ENCODE measurements at places on chromosomes 6 and 20.

- no peak for DNase-seq
These were observed 466.3 kb upstream of the PLCB4 start for GRCh38 chr20:8602389-8603116.

GRCh38 chr6:76592566-76592965 is 520.1 kb upstream of the IMPG1 start:
- DNase-seq = no peak

DNA sequence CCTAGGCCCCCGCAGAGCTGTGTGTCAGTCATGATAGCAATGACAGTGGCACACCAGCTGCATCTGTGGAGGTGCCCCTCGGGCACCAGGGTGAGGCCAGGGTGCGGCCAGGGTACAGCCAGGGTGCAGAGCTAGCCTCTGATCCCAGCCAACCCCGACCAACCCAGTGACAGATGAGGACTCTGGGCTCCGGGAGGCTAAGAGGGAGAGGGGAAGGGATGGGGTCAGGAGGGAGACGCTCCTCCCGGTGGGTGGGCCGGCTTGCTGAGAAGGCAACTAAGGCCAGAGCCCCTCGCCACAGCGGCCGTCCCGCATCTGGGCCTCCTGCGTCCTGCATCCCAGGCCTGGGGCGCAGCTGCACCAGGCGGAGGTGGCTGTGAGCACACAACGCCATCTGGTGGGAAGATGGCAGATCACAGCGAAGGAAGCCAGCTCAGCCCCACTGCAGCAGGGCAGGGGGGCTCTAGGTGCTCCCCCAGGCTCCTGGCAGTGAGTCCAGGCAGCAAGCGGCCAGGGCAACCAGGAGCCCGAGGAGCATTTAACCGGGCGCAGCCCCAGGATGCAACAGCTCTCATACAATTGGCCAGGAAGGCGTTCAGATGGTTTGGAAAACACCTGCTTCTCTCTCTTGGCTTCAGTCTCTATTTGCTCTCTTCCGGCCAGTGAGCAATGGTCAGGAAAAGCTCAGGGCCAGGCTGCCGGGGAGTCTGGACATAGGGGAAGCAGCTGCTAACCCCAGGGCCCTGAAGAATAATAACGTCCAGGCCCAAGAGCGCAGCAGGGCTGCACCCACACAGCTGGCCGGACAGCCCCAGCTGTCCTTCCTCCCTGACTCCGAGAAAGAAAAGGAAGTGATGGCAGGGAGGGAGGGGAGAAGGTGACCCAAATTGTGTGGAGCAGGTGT is 169.4 kb downstream of the TAF4 start:
- DNase-seq = peak; percentile 30

- no peak for DNase-seq
These were observed 148.3 kb upstream of the SCGN start for GRCh38 chr6:25503686-25504085.

- DNase-seq = no peak
These were observed 79.4 kb upstream of the PRSS16 start for GRCh38 chr6:27168108-27168507.

GRCh38 chr6:13765570-13765969 is 48.8 kb downstream of the MCUR1 start:
- no peak for DNase-seq

GRCh38 chr20:24166123-24166381 is 177.5 kb upstream of the GGTLC1 start:
- DNase-seq = no peak

- no peak for DNase-seq
These were observed 57.4 kb downstream of the PREP start for GRCh38 chr6:105345506-105345905.

DNA sequence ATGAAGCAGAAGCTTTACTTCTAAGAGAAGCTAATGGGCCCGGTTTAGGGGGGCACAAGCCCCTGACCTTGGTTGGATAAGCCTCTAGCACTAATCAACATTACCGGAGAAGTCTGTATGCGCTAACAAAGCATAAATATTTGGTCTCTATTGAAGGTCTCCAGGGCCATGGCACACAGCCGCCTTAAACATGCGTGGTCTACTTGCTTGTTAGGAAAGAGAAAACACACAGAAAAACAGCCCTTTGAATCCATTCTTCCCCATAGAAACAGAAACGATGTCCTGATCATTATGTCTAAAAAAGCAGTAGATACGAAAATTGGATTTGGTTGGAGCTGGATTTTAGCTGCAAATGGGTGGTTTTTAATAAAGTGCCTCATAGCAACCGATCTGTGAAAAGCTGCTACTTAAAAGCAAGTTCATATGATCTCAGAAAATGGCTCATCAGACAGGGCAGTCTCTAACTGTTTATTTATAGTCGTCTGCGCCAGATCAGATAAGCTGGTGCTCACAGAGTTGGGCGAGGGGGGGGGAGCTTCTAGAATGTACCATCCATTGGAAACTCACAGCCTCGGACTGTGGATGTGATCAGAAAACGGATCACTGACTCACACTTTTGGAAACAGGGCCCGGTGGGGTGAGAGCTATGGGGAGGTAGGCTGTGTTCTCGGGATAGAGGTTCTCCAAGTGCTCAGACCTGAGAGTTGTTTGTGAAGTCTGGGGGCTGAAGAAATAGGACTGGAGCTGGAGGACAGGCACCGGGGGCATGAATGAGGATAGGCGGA is 35.3 kb upstream of the APCDD1L start:
- DNase-seq = no peak

- DNase-seq = peak; percentile 18
These were observed 808.4 kb upstream of the EPHA7 start for GRCh38 chr6:94227741-94228140.

Data from NCI-H1417 (cell line).